Activated CD4-positive, alpha-beta T cell treated with anti-CD3 and anti-CD28 coated beads for 36 hours (primary cell): ENCODE measurements at places on chromosomes 6 and 20. TPM values are rescaled to one million over a fixed set of nuclear protein-coding genes. Genes with fewer than 3 reads are reported as not detected.

Gene PEX6
- 10.7 TPM for total RNA-seq

Gene MYB
- total RNA-seq: 35.9 TPM

Gene RNF144B
- total RNA-seq: 3.4 TPM

Gene KCNG1
- total RNA-seq: 2.8 TPM

DNA sequence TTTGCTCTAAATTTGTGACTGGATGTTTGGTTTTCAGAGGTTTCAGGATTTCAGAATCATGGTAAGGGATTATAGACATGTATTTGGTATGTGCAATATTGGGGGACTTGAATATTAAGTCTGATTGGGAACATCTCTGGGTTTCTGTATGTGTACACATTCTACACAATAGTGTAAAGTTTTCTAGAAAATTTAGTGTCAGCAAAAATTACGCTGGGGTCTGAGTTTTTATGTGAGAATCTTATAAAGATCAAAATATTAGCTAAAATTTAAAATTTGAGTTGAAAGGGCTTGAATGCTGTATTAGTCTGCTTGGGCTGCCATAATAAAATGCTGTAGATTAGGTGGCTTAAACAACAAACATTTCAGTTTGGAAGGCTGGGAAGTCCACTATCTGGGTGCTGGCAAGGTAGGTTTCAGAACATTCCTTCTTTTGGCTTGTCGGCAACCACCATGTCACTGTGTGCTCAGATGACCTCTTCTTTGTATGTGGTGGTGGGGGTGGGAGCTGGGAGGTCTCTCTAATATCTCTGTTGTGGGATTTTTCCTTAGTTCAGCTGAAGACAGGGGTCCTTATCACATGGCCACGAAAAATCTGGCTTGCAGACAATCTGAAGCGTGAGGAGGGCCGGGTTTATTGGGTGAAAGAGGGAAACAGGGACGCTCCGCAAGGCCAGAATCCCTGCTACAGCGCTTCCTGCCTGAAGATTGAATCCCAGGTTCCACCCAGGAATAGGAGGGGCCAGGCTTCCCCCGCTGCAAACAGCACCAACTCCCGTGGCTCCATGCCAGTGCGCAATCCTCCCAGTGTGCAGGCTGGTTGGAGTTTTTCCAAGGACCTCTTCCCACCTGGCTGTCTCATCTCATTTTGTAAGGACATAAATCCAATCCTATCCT lies 299.7 kb downstream of the PLCB1 start:
- no peak for DNase-seq

GRCh38 chr20:37007898-37008649 lies 56.6 kb upstream of the SAMHD1 start:
- DNase-seq: no peak

GRCh38 chr6:38024908-38025307 lies 205.4 kb downstream of the ZFAND3 start:
- DNase-seq: no peak

DNA sequence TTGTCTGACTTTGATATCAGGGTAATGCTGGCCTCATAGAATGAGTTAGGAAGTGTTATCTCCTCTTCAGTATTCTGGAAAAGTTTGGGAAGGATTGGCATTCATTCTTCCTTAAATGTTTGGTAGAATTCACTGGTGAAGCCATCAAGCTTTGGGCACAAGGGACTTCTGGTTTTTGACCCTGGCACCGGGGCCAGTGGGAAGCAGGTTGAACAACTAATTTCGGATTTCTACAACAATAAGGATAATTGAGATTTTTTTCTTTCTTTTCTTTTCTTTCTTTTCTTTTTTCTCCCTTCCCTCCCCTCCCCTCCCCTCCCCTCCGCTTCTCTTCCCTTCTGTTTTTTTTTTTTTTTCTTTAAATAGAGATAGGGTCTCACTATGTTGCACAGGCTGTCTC lies 70.4 kb downstream of the EFCAB8 start:
- DNase-seq: no peak

- no peak for DNase-seq
Measured at GRCh38 chr6:41821266-41821665, 33.8 kb downstream of the TOMM6 start.

DNA sequence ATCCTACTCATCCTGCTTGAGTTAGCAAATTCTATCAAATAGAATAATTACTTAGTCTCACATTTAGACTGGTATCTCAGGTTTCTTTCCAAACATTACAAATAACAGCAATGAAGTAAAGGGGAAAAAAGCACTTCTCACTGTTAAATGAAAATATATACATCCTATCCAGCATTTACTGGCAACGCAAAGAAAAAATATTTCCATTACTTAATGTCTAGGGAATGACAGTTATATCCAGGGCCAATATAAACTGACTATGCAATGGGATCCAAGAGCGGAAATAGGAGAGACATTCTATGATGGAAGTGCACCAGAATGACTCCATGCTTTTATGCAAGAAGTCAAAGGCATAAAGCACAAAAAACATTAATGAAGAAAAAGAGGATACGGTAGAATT lies 60.3 kb downstream of the ME1 start:
- no peak for DNase-seq

GRCh38 chr6:88380083-88380482 lies 213.9 kb upstream of the CNR1 start:
- no peak for DNase-seq

DNA sequence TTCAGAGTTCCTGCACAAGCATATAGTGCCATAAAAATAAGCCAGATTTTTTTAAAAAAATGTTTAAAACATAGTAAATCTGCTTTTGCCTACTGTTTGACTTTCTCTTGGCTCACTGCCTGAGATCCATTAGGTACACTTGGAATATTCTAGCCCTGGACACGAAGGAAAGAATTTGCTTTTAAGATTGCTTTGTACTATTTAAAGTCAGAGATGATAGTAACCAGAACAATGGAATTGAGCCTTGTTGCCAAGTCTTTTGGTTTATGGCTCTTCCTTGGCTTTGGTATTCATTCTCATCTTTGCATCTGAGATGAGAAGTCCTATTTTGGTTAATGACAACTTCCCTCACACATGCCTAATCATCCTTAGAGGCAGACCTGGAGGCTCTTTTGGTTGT lies 32.4 kb downstream of the CNR1 start:
- no peak for DNase-seq

DNA sequence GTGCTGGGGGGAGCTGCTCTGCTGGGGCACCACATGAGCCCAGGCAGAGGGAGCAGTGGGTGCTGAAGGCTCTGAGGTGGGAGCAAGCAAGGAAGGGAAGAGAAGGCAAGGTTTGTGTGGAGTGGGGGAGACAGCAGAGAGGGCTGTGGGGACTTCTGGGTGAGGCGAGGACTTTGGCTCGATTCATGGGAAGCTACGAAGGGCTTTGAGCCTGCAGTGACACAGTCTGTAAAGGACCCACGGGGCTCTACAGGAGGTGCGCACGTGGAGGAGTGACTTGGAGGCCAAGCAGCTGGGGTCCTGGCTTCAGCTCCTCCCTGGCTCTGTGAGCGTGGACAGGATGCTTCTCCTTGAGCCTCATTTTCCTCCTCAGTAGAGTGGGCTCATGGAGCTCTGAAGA lies 29.1 kb upstream of the CSNK2A1 start:
- no peak for DNase-seq

DNA sequence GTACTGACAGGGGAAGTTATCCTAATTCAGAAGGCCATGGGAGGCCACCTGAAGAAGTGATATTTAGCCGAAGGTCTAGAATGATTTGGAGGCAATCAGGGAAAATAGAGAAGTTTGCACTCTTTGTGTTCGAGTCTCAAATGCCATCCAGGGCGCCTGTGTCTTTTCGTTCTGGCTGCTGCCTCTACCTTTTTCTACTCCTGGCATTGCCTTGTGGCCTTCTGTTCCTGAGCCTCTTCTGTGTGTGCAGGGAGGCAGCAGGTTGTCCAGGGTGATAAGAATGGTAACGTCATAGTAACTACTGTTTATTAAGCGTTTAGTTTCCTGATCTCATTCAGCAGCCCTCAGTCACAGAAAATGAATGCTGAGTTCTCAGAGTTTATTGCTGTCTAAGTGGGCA lies 252.1 kb downstream of the FARS2 start:
- DNase-seq: no peak
